ENCODE measurements at places on chromosomes 1 and 21.

DNA sequence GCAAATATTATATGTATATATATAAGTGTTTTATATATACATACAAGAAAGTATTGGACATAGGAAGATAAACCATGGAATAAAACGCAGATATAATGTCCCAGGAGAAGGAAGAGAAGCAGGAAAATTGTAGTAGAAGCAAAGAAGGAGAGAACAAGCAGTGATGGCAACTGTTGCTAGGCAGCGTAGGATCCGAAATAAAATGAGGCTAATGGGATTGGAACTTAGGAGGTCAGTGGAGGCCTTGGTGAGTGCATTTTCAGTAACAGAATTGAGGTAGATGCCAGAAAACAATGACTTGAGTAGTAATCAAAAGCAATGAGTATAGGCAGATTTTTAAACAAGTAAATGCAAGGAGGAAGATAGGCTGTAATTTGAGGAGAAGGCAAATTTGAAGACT is 265.8 kb downstream of the LRRC7 start:
- no peak for DNase-seq

- DNase-seq, result no peak
Observed at GRCh38 chr1:4301007-4301406, 353.4 kb upstream of the AJAP1 start.

DNA sequence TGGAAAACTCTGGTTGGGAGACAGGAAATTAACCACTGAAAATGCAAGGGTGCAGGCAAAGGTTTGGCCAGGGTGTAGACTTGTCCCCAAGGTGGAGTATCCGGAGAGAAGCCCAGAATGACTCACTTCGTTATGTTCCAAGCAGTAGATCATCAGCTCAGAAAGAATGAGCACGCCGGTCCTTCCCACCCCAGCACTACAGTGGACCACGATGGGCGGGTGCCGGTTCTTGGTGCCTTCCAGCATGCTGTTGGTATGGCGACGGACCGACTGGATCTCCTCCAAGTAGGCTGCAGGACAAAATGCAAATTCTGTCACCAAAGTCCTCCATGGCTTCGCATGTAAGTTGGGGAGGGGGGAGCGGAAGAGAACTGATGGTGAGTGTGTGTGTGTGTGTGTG is 83.4 kb downstream of the SMYD2 start:
- DNase-seq, result no peak

DNA sequence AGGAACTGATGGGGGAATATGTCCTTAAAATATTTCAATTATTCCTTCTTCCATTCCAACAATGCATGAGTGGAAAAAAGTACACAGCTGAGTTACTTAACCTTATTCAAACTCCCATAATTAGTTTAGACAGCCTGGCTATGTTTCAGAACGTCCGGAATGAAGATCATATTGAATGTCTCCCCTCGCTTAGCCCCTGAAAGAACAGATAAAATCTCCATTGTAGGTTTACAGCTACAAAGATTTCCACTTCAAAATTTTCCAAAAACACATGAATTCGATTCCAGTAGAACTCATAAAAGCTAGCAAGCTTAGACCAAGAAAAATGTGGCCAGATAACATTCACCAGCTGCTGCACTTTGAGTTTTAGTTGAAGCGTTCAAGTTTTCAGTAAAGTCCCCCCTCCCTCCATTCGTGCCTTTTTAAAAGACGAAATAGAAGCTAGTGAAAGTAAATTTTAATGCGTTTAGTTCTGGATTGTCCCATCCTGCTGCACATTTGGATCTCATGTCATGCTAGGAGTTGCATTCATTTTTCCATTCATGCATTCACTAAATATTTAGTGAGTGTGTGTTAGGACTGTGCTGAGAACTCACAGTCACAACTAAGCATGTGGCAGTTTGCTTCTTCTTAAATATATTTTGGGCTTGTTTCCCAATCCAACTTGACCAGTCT is 29.4 kb upstream of the SSX2IP start:
- no peak for DNase-seq

GRCh38 chr1:202007304-202007703 is 3.1 kb upstream of the ELF3 start:
- no peak for DNase-seq

DNA sequence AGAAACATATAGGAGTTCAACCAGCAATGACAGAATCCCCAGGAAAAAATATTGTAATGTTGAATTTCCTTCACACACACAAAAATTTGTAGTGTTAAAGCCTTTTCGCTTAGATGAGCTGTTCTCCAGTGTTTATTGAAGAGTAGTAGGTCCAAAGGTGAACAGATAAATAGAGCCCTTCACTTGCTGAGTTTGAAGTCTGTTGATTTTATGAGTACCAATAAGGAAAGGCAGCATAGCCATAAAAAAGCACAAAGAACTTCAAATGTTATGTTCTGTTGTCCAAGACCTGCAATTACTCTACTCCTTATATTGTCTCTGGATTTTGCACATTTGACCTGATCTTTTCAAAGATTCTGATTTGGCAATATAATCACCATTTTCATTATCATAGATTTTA is 362.7 kb upstream of the B3GALT2 start:
- no peak for DNase-seq

- no peak for DNase-seq
Observed at GRCh38 chr1:154822717-154823116, 47.4 kb downstream of the KCNN3 start.

- DNase-seq, result no peak
Observed at GRCh38 chr1:52756020-52756419, 29.8 kb downstream of the ZYG11B start.

DNA sequence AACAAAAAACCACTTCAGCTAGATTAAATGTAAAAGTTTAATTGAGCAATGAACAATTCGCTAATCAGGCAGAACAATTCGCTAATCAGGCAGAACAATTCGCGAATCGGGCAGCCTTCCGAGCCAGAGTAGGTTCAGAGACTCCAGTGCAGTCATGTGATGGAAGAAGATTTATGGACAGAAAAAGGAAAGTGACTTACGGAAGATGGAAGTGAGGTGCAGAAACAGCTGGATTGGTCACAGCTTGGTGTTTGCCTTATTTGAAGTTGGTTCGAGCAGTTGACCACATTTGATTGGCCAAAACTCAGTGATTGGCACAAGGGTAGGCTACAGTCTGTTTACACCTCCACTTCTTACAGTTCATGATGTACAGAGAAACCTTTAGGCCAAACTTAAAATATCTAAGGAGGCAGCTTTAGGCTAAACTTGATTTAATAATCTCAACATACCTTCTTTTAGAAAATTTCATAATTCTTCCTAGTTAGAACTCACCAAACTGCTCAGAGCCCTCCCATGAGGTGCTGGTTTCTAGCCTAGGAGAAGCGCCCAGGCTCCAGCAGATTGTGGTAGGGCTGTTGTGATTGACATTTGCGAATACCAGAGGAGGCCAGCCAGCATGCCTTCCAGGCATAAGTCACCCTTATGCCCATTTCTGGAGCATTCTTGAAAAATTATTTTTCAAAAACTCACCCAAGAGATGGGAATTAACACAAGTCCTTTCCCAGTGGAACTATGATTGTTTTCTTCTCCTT is 22.8 kb upstream of the KCNC4 start:
- no peak for DNase-seq

GRCh38 chr1:197180252-197180878 is 33.9 kb upstream of the ASPM start:
- DNase-seq, result no peak

GRCh38 chr1:940107-941014 is 16.6 kb downstream of the SAMD11 start:
- no peak for DNase-seq

DNA sequence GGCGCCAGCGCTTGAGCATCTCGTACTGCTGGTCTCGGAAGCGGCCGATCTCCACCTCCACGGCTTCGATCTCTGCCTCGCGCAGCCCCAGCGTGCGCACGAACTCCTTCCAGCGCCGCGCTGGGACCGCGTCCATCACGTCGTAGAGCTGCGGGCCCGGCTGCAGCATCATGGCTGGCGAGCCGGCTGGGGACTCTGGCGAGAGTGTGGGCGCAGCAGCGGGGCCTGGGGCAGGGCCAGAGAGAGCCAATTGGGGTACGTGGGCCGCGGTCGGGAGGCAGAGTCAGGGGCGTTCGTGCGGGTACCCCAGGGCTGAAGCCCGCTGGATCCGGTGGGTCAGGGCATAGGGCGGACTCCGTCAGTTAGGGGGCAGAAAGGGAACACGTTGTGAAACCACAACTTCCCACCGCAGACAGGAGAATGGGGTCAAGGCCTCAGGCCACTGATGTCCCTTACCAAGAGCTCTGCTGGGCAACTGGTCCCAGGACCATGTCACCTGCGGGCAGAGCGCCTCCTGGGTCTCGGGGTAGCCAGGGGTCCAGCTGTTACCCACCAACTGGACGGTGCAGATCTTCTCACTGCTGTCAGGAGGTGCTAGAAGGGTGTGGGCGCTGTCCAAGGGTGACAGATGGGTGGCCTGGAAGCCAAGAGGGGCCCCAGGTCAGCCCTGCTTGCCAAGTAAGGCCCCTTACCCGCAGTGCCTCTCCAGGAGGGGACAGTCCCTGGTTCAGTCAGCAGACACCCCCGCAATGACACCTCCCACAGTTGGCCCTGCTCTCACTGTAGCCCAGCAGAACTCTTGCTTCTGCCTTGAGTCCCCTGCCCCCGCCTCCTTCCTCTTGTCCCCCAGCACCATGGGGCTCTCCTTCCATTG is 4.2 kb downstream of the TNFRSF25 start:
- DNase-seq, result peak; percentile 60

- DNase-seq, result no peak
Observed at GRCh38 chr1:106564192-106564591, 492.3 kb upstream of the PRMT6 start.

- DNase-seq, result no peak
Observed at GRCh38 chr1:5119366-5120234, 465.2 kb downstream of the AJAP1 start.

DNA sequence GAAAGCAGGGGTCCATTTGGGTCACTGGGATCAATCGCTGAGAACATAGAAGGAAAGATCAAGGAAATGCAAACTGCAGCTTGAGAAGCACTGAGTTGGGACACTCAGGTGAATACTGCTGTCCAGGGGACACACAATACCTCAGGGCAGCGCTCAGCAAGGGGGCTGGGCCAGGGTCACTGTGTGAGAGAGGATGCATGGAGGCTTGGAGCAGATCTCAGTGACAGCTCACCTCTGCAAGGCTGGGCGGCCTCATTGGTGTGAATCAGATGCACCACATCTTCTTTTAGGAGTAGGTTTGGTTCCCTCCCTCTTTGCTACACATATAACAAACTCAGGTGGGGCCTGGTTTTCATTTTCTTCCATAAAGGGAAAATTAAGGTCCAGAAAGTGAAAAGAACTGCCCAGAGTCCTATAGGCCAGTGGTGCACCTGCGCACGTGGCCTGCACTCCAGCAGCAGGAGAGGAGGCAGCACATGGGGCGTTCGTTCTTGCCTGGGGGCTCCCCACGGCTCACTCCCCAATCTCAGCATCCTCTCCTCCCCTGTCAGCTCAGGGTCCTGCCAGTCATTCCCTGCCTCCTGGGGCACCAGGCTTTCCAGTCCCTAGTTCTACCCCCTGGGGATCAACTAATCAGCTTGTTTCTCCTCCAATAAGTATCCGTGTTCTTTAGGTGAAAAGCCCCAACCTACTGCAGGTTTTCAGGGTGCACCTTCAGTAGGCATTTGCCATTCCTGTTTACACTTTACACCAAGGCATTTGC is 1.5 kb downstream of the A3GALT2 start:
- no peak for DNase-seq

DNA sequence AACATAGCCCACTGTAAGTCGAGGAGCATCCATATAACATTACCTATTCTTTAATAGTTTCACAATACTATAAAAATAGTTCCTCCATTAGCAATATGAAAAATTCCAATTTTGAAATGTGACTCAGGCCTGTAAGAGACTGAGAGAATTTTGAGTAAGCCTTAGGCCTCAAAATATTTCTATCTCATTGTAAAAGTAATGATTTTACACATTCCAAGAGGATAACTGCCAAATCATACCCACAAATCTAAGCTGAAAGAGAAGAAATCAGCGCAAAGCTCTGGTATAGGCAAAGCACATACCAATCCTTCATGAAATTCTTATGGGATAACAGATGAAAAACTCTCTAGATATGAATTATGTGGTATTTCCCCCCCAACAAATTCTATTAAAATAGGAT is 144.1 kb downstream of the CDC42BPA start:
- no peak for DNase-seq

- peak; percentile 79 for DNase-seq
Observed at GRCh38 chr1:8866792-8867415, 11.6 kb downstream of the ENO1 start.

DNA sequence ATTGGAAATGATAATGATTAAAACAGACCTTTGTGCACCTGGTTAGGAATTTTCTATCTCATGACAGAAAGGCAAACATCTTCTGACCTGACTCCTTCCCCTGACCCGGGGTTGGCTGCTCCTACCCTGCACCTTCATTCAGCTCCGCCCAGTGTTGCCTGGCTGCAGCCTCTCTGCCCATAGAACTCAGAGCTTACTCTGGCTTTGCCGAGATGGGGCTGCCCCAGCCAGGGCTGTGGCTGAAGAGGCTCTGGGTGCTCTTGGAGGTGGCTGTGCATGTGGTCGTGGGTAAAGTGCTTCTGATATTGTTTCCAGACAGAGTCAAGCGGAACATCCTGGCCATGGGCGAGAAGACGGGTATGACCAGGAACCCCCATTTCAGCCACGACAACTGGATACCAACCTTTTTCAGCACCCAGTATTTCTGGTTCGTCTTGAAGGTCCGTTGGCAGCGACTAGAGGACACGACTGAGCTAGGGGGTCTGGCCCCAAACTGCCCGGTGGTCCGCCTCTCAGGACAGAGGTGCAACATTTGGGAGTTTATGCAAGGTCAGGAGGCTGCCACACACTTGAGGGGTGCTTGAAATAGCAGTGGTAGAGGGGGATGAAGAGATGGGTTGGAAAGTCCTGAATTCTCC is at the start of gene DIO1:
Gene DIO1, plus strand, starts transcription at position 189 of the 638 bp plus-strand sequence. Its CDS starts 24 bp downstream, at position 213.
- DNase-seq, result peak; percentile 30

DNA sequence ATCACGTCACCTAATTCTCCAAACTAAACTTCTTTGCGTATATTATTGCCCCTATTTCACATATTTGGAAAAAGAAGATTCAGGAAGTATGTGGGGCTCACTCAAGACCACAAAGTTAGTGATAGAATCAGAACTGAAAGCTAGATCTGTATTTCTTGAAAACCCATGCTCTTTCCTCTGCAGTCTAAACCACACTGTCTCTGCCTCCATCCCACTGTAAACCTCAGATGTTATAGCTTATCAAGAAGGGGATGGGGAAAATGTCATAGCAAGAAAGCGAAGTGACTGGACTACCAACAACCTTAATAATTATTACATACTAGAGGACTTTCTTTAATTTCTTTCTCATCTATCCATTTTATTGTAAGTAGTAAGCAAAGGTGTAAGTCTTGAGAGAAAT is 257.7 kb upstream of the SGIP1 start:
- DNase-seq, result peak; percentile 44

- no peak for DNase-seq
Observed at GRCh38 chr1:61572046-61572445, 152.9 kb downstream of the TM2D1 start.

GRCh38 chr21:45478115-45478801 is 64.0 kb downstream of the SLC19A1 start:
- DNase-seq, result peak; percentile 86

- DNase-seq, result no peak
Observed at GRCh38 chr1:193176113-193176512, 10.3 kb downstream of the B3GALT2 start.

GRCh38 chr21:25342816-25343215 is 264.5 kb downstream of the MRPL39 start:
- no peak for DNase-seq

Data from activated CD4-positive, alpha-beta memory T cell treated with anti-CD3 and anti-CD28 coated beads for 36 hours (primary cell).